Heart left ventricle (tissue), 16 donors: ENCODE measurements at places on chromosomes 2 and 18. TPM values are rescaled to one million over a fixed set of nuclear protein-coding genes. Genes with fewer than 3 reads are reported as not detected.

The IL36A gene
- total RNA-seq = not detected

The NHEJ1 gene
- total RNA-seq = 8.0 TPM

The ANKRD30B gene
- not detected for total RNA-seq

The EPB41L5 gene
- total RNA-seq = 11.2 TPM

The SULT6B1 gene
- not detected for total RNA-seq

The FEZ2 gene
- 50.2 TPM for total RNA-seq

The PROKR1 gene
- not detected for total RNA-seq

The C1QL2 gene
- not detected for total RNA-seq

The GAD1 gene
- not detected for total RNA-seq

The MYL1 gene
- total RNA-seq = not detected

The KCNE4 gene
- 1.0 TPM for total RNA-seq

The PTPRM gene
- 149 TPM for total RNA-seq

The DSC3 gene
- total RNA-seq = not detected

The PARD3B gene
- total RNA-seq = 6.2 TPM

The GLI2 gene
- total RNA-seq = 1.5 TPM

The CD207 gene
- total RNA-seq = not detected

The RTP5 gene
- not detected for total RNA-seq

The SNED1 gene
- total RNA-seq = 11.1 TPM

The INHBB gene
- total RNA-seq = 0.95 TPM

The CCDC93 gene
- 37.2 TPM for total RNA-seq

The ABCG8 gene
- total RNA-seq = not detected

The PLGLB2 gene
- 0.85 TPM for total RNA-seq
